ENCODE measurements at places on chromosomes 2 and 18.

DNA sequence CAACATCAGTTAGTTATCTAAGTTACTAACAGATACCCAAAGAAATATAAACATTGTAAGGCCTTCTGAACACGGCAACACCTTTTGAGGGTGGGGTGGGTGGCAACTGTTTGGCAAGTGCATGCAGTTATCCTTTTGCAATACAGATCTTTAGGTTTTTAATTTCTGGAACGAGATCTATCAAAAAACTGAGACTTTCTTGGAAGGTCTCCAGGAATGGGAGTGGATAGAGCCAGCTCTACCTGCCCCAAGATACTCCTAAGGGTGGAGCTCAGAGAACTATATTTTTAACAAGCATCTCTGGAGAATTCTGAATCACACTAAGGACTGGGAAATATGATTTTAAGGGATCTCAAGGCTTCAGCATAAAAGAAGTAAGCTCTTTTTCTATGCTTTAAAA is 11.4 kb upstream of the GALNT1 start:
- DNase-seq: no peak

DNA sequence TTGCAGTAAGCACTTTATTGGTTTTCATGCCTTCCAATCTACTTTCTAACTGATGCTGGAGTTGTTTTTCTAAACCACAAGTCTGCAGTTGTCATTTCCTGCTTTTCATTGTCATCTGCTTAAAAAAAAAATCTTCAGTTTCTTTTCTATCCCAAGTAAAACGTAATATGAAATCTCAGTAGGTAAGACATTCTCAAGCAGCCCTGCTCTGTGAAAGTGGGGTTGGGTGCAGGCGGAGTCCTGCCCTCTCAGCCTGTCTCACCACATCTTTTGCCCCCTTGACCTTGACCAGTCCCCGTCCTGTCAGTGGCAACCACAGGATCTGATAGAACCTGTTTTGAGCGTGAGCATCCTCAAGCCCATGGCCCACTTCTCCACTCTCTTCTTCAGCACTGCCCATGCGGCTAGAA is 80.0 kb upstream of the CPO start:
- DNase-seq: no peak

GRCh38 chr2:97932975-97933662 is 62.6 kb downstream of the TMEM131 start:
- no peak for DNase-seq

DNA sequence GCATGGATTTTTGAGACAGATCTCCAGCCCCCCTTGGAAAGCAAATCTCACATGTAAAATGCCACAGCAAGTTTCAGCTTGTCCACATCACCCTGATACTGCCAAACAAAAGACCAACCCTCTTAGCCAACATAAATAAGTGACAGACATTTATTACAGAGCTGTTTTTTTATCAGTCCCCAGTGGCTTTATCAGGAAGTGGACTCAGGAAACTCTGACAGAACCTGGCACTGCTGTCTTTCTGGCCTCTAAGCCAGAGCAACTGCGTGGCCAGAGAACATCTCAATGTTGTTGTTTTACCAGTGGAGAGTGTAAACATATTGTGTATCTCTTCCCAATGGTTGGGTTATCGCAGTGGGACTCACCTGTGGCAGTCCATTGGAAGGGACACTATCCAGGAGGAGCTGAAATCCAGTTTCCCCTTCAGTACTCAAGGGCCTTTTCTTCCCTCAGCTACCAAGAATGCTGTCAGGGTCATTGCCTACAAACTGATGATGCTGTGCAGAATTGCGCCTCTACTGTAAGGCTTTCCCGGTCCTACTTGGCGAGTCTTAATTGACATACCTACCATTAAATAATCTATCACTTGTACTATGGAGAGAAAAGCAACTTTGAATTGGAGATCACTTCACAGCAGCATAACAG is 22.0 kb downstream of the SLC14A1 start:
- DNase-seq: no peak

- DNase-seq: no peak
Observed at GRCh38 chr2:225693259-225693658, 293.7 kb downstream of the NYAP2 start.

- no peak for DNase-seq
Observed at GRCh38 chr18:4394700-4395099, 60.4 kb downstream of the DLGAP1 start.

- no peak for DNase-seq
Observed at GRCh38 chr18:27073404-27073830, 111.7 kb downstream of the CHST9 start.

DNA sequence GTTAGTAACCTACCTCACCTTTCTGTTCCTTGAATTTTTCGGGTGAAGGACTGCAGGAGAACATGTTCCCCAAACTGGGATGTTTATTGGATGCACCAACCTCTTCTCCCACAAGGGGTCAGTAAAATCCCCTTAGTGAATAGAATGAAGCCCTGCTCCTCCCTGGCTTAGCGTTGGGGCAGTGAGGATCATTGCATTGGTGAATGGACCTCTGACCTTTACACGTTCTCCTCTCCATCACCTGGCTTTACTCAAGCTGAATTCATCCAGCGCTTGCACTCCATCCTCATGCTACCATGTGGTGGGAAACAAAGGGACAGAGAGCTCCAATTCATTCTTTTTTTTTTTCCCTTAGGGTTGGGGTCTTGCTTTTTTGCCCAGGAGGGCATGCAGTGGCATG is 157.2 kb downstream of the MIB1 start:
- peak; percentile 73 for DNase-seq

DNA sequence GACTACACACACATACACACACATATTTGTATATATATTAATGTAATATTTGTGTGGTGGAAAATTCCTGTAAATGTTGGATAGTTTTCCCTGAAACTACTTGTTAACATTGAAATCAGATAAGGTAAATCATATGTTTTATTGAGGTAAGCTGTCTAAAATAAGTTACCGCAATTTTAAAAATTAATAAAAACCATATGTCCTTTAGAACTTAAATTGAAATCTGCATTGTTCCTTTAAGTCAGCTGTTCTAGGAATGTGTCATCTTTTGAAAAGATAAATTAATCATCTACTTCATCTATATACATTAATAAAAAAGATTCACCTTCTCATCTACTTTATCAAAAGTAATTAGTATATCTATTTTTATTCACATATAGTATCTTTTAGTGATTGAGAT is 102.0 kb downstream of the CSRNP3 start:
- no peak for DNase-seq

DNA sequence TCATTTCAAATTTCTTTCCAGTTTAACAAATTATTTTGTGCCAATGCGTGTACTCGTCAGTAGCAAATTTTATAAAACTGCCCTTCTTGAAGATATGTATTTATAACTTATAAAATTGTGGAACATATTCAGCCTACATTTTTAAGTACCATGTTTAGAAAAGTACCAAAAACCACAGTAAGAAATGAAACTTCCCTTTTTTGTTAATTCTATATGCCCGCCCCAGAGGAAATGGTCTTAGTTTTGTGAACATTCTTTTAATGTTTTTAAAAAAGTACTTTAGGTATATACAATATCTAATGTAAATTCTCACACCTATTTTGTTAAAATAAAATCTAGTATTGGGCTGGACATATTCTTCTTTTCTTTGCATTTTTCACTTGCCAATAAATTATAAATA is 1.2 kb downstream of the UGT1A9 start:
- DNase-seq: no peak

GRCh38 chr2:236262238-236262637 is 2.0 kb downstream of the ASB18 start:
- no peak for DNase-seq

GRCh38 chr2:204696124-204696523 is 150.8 kb downstream of the PARD3B start:
- no peak for DNase-seq

- DNase-seq: no peak
Observed at GRCh38 chr18:13179566-13180113, 38.9 kb upstream of the LDLRAD4 start.

GRCh38 chr2:133789743-133790142 is 221.5 kb upstream of the NCKAP5 start:
- no peak for DNase-seq

DNA sequence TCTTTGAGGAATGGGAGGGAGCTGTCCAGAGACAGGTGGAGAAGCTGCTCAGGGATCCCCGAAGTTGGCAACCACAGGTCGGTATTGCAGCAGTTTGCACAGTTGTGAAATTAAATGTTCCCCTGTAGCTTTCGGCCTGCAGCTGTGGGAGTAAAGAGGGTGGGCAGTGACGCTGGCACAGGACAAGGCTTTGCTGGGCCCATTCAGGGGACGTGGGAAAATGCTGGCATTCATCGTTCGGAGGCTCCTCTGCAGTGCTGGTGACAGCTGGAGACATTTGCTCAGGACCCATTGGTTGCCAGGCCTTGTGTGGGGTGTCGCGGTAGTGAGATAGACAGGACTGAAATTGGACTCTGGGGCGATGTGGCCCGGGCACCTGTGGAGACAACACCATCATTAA is 173.7 kb downstream of the MYCN start:
- DNase-seq: no peak

GRCh38 chr18:45724601-45725000 is 620 bp downstream of the SLC14A1 start:
- DNase-seq: no peak

GRCh38 chr18:63238693-63239075 is 80.9 kb downstream of the BCL2 start:
- DNase-seq: peak; percentile 14

- peak; percentile 77 for DNase-seq
Observed at GRCh38 chr18:31513189-31513935, 15.4 kb downstream of the DSG2 start.

DNA sequence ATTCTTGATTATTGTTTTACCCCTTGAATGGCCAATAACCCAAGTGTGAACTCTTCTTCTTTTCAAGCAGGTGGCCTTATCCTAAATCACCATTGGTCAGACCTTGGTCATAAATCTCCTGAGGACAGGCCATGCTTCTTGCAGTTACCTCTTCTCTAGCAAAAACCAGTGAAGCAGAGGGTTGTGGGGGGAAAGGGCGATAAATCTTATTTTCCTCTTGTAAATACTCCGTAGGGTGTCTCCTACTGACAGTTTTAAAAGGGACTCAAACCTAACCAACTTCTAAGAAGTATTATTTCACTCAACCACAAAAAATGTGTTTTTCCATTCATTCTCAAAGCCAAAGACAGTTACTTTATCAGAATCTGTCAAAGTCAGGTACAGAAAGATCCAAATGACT is 168.1 kb upstream of the RMP24 start:
- DNase-seq: no peak

DNA sequence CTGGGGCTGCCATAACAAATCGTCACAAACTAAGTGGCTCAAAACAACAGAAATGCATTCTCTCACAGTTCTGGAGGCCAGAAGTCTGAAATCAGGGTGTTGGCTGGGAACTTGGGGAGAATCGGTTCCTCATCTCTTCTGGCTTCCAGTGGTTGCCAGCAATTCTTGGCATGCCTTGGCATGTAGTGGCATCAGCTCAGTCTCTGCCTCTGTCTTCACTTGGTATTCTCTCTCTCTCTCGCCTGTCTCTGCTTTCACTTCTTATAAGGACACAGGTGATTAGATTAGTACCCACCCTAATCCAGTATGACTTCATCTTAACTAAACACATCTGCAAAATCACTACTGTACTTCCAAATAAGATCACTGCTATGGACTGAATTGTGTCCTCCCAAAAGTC is 695.4 kb upstream of the ID2 start:
- DNase-seq: no peak

GRCh38 chr2:234960175-234961088 is 8.6 kb downstream of the SH3BP4 start:
- no peak for DNase-seq

DNA sequence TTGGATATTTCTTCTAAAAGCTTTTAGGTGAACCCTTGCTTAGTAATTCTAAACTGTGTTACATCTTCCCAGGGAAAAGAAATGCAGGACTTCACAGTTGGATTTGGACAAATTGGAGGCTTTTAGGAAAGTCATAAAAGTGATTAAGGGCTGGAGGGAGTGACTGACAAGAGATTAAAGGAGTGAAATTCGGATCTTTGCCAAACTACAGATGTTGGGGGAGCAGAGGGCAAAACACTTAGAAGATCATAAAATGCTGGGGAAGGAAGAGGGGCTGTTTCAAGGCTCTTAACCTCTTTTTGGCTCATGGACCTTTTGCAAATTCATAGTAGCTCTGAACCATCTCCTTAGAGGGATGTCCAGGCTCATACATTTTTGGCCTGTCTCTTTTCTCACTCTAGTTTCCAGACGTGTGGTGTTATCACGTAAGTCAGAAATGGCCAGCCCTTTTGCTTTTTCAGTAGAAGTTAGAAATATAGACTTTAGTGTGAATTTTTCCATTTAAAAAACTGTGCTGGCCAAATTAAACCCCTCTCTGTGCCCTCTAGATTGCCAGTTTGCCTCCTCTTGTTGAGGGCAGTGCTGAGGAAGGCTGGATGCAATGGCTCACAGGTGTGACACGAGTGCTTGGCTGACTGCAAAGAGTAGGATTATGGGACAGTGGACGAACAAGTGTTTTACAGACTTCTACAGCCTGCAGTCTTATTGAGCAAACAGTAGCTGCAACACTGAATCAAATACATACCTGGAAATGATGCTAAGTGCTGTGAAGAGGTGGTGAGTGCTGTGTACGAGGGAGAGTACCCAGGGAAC is 109.9 kb downstream of the LYPD6B start:
- DNase-seq: no peak

DNA sequence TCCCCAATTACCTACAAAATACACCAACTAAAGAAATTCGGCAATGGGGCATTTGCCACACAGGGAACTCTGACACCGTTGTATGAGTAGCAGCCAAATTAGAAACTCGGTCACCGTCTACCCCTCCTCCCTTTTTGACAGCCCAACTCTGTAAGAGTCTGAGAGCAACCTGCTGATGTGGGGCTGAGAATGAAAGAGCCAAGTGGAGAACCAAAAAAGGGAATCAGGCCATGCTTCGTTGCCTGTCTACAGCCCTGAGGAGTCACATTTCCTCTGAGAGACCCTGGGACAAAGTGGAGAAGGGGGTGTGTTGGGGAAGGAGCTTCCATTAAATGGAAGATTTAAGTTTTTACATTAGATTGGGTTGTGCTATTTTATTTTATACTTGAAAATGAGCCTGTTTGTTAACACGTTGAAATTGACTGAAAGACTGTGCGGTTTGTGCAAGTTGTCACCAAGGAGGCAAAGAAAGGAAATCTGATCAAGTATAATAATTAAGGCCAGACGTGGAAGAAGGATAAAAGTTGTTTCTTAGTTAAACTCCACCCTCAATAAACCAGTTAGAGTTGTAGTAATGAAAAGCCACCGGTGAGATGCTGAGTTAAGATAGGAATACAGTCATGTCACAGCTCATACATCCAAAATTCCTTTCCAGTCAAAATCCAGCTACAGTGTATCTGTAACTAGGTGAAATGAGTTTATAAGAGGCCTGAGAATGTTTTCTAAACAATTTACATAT is 131.7 kb upstream of the CREB1 start:
- peak; percentile 22 for DNase-seq

- DNase-seq: no peak
Observed at GRCh38 chr2:173782681-173783080, 182.5 kb downstream of the SP3 start.

- no peak for DNase-seq
Observed at GRCh38 chr2:100796499-100797100, 23.3 kb upstream of the NPAS2 start.

GRCh38 chr18:50956116-50956515 is 11.7 kb upstream of the ELAC1 start:
- DNase-seq: no peak

Data from ELF-1 (cell line).